Activated gamma-delta T cell treated with Interleukin-2 at 50 U/mL for 16 hours (primary cell): ENCODE measurements at places on chromosomes 7 and 10.

- DNase-seq = no peak
Observed at GRCh38 chr7:151144387-151144786, 23.1 kb downstream of the GBX1 start.

DNA sequence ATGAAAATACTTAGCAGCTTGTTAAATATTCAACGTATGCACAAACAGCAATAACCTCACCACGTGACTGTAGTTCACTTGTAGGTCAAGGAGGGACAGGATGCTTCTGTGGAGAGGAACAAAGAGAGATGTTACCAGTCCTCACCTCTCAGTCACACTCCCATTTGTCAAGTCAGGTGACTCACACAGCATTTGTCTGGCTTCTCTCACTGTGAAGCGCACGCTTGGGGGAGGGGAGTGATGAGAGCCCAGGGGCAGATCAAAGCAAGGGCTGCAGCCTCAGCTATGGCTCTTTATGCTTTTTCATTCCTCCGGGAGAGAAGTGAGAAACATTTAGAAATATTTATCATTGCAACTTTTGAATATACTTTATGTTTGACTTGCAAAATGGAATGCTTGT, 2.9 kb upstream of the RBM20 start:
- DNase-seq = peak; percentile 40

- no peak for DNase-seq
Observed at GRCh38 chr10:78203915-78204818, 170.5 kb downstream of the RPS24 start.

DNA sequence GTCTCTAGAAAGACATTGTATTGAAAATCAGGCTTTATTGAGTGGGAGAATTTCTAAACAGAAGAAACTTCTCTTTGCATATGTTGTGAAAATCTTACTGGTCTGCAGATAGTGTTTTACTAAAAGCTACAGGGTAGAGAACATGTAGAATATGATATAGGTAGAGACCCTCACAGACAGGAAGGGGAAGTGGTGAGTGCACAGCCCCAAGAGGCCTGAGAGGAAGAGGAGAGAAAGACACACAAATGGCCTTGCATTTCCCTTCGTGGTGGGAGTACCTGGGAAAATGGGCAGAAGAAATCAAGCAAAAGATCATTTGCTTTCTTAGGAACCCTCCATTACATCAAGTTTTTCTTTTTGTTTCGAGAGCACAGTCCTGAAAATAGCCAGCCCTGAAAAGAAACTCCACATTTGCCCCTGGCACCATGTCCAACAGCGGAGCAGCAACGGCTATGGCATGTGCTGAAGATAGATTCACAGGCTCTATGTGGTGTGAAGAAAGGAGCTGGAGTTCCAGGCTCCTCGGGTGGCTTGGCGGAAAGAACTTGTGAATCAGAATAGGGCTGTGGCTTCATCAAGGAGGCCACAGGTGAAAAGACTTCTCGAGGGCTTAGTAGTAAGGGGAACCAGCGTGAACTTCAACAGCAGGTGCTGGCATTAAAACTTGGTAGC, 143.5 kb downstream of the CALCR start:
- DNase-seq = no peak

DNA sequence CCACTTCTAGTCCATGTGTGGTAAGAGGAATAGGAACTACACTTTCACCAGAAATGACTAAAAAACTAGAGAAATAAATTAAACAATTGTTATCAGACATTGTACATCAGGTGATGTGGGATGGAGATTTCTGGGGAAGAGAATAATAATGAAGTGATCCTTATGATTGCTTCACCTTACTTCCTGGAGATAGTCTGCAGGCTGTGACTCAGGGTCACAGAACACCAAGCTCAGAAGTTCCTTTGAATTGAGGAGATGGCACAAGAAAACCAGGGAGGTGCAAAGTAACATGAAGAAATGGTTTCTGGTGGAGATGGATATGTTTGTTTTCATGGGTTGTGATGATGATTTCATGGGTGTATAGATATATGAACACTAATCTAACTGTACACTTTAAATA, 44.5 kb downstream of the ZWINT start:
- no peak for DNase-seq

DNA sequence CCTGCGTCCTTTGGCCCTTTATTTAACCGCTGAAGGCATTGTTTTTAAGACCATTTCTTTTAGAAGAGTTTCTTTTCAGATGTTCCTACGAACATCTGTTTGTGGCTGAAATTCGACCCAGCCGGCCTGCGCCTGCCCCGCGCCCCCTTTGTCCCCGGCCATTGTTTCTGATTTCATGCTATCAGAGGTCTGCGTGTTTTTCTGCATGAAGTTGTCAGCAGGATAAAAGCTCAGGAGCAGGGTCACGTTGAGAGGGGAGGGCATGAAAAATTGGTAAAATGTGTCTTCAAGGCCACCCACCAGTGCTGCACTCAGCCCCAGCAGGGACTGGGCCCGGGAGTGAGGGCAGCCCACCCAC, 43.1 kb downstream of the NKX6-2 start:
- DNase-seq = no peak

GRCh38 chr7:2826771-2827170, 17.3 kb downstream of the GNA12 start:
- DNase-seq = no peak

DNA sequence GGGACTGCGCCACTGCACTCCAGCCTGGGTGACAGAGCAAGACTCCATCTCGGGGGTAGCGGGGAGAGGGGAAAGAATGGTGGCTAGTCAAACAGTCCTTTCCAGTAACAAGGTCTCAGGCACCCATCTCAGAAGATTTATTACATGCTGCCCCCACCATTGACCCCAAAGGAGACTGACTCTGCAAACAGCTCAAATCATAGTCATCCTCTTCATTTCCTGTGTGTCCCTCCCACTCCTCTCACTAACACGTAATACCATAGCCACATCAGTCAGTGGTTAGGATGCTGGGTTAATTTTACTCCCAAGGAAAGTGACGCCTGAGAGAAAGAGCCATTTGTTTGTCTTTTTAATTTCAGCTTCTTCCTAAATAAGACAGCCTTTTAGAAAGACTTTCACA, 56.6 kb upstream of the BET1 start:
- no peak for DNase-seq

DNA sequence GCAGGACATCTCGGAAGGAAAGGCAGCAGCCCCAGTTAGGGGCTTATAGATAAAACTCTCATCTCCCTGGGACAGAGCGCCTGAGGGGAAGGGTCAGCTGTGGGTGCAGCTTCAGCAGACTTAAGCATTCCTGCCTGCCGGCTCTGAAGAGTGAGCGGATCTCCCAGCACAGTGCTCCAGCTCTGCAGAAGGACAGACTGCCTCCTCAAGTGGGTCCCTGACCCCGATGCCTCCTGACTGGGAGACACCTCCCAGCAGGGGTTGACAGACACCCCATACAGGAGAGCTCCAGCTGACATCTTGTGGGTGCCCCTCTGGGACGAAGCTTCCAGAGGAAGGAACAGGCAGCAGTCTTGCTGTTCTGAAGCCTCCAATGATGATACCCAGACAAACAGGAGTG, 117.1 kb upstream of the POT1 start:
- no peak for DNase-seq

DNA sequence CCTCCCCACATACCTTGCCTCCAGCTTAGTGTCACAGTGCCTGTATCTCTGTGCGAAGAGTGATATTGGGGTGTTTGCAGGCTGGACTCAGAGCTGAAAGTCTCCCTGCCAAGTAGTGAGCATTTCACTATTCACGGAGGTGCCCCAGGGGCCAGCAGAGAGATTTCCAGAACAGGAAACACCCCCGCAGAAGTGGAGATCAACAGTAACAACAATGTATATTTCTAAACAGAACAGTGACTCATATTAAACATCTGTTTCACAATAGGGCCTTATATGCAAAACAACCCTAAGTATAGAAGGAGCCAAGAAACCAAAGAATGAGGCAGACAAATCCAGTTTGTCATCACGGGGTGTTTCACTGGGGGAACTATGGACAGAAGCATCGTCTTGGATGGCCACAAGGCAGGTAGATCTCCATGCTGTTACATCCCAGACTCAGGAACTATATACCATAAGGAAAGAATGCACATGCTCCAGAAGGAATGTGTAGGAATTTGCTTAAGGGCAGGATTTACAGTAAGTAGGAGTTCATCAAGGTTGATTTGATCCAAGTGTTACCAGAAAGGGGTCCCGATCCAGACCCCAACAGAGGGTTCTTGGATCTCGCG, 29.3 kb upstream of the CCL24 start:
- DNase-seq = no peak

DNA sequence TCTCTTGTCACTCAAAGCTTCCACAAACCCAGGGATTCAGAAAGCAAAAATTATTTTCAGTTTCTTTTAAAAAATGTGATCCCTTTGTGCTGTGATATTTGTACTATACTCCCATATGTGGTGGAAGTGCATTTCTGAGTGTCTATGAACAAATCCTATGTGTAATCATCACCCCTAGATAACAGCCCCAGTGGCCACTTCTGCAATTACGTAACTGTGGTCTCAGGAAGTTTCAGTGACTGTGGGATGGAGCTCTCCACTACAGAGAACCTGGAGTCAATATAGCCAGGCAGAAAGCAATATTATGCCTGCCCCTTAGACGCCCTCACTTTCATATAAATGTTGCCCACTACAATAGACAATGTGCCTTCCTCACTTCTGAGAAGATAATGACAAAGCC, 1101.7 kb upstream of the GHITM start:
- DNase-seq = no peak

GRCh38 chr7:140989068-140989467, 25.7 kb downstream of the MRPS33 start:
- no peak for DNase-seq

DNA sequence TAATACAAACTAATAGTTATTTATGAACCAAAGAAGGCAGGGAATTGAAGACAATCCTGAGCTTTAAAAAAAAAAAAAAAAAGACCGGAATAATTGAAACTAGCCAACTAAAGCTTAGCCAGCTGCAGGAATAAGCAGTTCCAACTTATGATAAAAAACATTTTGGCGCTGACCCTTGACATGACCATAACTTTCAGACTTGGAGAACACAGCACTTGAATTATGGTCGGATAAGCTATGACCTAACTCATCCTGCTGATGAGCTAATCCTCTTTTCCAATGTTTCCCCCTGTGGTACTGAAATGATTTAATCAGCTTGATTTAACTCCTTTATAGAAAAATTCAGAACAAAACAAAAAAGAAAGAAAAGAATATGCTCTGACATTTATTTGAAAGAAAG, 181.8 kb downstream of the DGKB start:
- DNase-seq = no peak

DNA sequence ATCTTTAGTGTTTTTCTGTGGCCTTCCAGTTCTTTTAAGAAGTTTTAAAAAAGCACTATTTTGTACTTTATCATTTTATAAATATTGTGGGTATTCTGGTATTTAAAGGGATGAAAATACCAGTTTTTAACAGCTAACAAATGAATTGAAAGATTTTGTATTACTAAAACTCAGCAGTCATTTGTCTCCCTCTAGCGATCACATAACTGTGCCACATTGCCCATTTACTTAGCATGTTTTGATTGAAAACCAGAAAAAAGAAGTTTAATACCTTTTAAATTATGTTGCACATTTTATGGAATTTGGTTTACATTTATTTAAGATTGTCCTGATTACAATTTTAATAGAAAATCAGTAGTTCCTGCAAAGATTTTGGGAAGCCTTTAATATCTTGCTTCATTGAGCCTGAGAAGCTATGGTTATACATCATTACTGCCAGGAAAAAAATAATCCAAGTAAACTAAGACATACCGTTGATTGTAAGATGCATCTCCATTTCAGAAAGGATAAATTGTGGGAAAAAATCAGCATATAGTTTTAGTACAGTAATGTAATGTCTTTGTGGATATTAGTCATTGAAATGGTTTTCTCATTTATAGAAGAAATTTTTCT, 34.9 kb downstream of the TAX1BP1 start:
- no peak for DNase-seq

- no peak for DNase-seq
Observed at GRCh38 chr7:68180761-68181160, 1184.1 kb downstream of the TYW1 start.

GRCh38 chr7:82760831-82761230, 317.3 kb upstream of the CACNA2D1 start:
- DNase-seq = no peak

DNA sequence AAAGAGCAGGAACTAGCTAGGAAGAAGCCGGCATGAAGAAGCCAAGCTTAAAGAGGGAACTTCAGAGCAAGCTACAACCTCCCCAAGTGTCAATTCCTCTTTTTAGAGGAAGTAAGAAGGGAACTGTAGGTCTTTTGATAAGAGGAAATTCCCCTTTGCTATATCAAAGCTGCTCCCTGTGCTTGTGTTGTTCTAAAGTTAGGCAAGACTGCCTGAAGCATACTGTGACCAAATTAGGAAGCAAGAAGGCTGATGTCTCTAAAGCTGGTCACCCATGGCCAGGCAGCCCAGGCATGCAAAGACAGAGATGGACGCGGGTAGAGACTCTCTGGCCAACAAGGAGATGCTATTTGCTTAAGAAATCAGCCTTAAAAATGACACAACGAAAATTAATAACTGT, 87.9 kb downstream of the RNF216 start:
- DNase-seq = no peak

- DNase-seq = no peak
Observed at GRCh38 chr7:125563964-125564529, 634.4 kb upstream of the POT1 start.

DNA sequence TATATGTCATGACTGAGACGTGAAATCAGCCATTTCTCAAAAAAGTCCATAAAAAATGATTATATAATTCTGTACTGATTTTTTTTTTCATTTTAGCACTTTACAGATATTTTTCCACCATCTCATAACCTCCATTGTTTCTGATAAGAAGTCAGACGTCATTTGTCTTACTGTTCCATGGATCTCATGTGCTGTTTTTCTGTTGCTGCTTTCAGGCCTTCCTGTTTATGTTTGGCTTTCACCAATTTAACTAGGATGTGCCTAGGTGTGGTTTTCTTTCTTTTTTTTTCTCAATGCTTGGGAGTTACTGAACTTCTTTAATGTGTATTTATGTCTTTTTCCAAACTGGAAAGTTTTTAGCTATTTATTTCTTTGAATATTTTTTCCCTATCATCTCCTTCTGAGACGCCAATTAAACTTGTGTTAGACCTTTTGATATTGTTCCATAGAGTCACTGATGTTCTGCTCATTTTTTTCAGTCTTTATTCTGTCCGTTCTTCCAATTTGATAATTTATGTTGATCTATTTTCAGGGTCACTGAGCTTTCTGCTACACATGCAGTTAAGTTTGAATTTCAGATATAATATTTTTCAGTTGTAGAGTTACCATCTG, 43.3 kb downstream of the TAF3 start:
- no peak for DNase-seq

DNA sequence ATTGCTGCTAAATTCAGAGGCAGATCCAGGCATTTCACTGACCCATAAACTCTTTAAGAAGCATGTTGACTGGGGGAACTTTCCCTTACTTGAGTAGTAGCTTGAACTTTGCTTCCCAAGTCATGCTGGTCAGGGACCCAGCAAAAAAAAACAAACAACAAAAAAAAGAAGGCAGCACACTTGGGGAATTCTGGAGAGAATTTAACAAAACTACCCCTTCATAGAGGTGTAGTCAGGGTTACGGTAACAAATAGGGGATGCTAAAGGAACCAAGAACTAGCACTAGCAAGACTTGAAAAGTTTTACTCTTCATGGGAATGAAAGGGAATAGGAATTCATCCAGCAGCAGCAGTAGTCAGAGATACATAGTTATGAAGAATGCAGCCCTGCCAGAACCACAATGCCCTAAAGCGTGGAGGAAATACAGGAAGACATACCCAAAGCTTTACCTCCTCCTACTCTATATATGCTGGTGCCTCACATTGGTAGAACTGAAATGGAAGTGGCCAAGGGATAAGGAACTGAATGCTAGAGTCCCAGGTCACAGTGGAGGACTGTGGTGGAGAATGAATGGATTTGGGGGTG, 67.3 kb downstream of the PHYHIPL start:
- DNase-seq = no peak

- DNase-seq = peak; percentile 53
Observed at GRCh38 chr10:103451091-103451813, 918 bp downstream of the CALHM2 start.
